K562 (cell line): ENCODE measurements at places on chromosomes 11 and 22.
A peak's percentile ranks its signal among the peaks of the same experiment; 100 is the strongest.

DNA sequence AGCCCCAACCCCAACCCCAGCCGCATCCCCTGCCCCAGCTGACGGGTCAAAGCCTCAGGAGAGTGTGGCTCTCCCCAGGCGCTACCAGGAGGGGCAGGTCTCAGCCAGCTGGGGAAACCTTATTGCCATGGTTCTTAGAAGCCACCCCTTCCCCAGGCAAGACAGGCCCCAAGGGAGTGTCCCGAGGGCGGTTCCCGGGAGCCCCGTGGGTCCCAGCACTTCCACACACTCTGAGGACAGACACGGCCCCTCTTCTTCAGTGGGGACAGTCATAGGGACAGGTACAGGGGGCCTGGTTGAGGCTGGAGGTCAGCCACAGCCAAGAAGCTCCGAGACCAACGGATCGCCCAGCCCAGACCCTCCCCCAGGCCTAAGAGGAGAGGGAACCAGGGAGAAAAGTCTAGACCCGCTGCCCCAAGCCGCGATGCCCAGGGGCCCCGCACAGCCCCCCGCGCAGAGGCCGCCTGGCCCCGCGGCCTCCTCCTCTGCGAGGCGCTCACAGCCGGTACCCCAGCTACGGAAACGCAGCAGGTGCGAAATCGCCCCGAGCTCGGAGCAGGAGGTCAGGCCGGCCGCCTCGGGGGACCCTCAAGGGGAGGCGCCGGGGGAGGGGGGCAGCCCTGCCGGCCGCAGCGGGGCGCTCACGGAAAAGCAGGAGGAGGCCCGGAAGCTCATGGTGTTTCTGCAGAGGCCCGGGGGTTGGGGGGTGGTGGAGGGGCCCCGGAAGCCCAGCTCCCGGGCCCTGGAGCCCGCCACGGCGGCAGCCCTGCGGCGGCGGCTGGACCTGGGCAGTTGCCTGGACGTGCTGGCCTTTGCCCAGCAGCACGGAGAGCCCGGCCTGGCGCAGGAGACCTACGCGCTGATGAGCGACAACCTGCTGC is 2.6 kb downstream of the KLHDC7B start:
- no peaks in the 10 kb centered on the region; the same call in 2 of the 3 replicates for H3K4me1 ChIP-seq
- DNase-seq = no peak
- H3K36me3 ChIP-seq = no peaks in the 10 kb centered on the region
- no peaks in the 10 kb centered on the region for H3K27me3 ChIP-seq
- no peak overlapping the region for H3K4me3 ChIP-seq

DNA sequence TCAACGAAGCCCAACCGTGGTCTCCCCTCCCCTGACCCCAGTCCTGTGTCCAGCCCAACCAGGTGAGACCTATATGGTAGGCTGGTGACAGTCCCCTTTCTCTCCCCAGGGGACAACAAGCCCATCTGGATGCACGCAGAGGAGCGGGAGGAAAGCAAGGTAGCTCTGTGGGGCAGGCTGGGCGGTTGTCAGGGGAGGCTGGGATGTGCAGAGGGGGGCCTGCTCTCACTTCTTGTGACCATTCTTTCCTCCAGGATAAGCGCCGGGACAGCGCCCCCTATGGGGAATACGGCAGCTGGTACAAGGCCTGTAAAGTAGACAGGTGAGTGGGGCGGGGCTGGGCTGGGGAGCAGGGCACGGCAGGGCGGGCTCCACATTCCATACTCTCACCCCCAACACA is 3.5 kb upstream of the RAB1B start:
- no peak overlapping the region for H3K27ac ChIP-seq
- peaks cover 5% of the 10 kb centered on the region; the same call in 2 of the 3 replicates for H3K4me1 ChIP-seq
- H3K27me3 ChIP-seq = no peaks in the 10 kb centered on the region
- H3K4me3 ChIP-seq = no peak overlapping the region

DNA sequence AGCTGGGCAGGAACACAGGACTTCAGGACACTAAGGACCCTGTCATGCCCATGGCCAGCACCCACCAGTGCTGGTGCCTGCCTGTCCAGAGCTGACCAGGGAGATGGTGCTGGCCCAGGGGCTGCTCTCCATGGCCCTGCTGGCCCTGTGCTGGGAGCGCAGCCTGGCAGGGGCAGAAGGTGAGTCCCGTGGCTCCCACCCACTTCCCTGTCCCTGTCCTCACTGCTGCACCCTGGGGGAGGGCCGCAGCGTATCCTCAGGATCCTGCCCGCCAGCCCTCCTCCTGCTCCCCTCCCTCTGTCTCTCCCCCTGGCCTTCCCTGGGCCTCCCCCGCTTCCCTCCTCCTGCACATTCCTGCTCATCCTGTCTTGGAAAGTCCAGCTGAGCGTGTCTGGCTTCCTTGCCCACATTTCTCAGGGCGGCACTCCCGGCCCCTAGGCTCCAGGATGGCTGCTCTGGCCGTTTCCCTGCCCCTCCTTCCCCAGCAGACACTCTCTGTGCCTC is 8.7 kb downstream of the CSF2RB start:
- no peak overlapping the region for H3K4me3 ChIP-seq
- H3K4me1 ChIP-seq = peaks cover 14% of the 10 kb centered on the region
- no peaks in the 10 kb centered on the region for H3K36me3 ChIP-seq
- DNase-seq = no peak

- H3K36me3 ChIP-seq = no peaks in the 10 kb centered on the region
- DNase-seq = no peak
- 0 out of 3 replicates have a peak, but pooled peaks cover 2% of the 10 kb centered on the region for H3K27me3 ChIP-seq
- no peak overlapping the region for H3K4me3 ChIP-seq
- H3K27ac ChIP-seq = no peak overlapping the region
- H3K4me1 ChIP-seq = peaks cover 23% of the 10 kb centered on the region
Measured at GRCh38 chr22:46748908-46749675, 11.0 kb upstream of the CERK start.

GRCh38 chr11:126113963-126114362 is 51.3 kb upstream of the CDON start:
- DNase-seq = no peak
- no peaks in the 10 kb centered on the region for H3K36me3 ChIP-seq
- H3K27ac ChIP-seq = no peak overlapping the region
- H3K4me3 ChIP-seq = no peak overlapping the region
- no peaks in the 10 kb centered on the region; the same call in 1 of the 2 replicates for H3K4me1 ChIP-seq

DNA sequence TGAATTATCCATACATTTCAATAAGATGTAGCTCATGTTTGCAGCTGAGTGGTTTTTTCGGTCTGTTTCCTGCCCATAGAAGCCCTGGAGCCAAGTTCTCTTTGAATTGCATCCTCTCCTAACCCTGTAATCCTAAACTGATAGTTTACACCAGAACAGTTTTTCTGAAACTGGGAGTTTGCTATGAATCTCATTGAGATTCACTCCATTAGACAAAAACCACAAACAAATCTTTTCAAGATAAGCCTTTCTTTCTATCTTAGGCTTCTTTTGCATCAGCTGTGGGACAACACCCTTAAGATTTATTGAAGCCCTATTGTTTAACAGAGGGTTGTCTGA is 324.8 kb downstream of the DYNC2H1 start:
- no peaks in the 10 kb centered on the region for H3K36me3 ChIP-seq
- no peak overlapping the region for H3K4me3 ChIP-seq
- DNase-seq = no peak
- no peaks in the 10 kb centered on the region for H3K27me3 ChIP-seq

DNA sequence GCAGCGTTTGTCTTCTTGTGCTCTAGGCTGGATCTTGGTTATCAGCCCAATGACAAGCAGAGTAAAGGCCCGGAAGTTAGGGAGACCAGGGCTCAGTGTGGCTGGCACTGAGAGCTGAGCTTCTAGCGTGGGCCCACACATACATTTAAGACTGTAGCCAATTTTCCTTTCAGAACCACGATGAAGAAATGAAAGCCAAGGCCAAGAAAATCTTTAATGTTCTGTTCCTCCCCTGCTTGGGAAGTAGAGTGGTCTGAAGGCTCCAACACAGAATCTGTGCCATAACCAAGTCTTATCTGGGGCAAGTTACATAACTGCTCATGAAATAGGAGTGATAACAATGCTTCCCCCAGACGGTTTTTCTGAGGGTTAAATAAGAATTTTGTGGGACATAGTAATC is 4.7 kb upstream of the ST3GAL4 start:
- peaks cover 45% of the 10 kb centered on the region for H3K36me3 ChIP-seq
- peaks cover 60% of the 10 kb centered on the region for H3K4me1 ChIP-seq
- no peaks in the 10 kb centered on the region for H3K27me3 ChIP-seq
- no peak for DNase-seq
- peak overlapping the region; percentile 47; the same call in 2 of the 3 replicates for H3K27ac ChIP-seq

GRCh38 chr11:85725510-85726258 is 39.7 kb upstream of the CCDC89 start:
- H3K27me3 ChIP-seq = peaks cover 5% of the 10 kb centered on the region; the same call in 1 of the 2 replicates
- H3K27ac ChIP-seq = no peak overlapping the region
- H3K4me1 ChIP-seq = no peaks in the 10 kb centered on the region
- no peak overlapping the region for H3K4me3 ChIP-seq

GRCh38 chr22:35605851-35606481 is 11.2 kb downstream of the MB start:
- peaks cover 35% of the 10 kb centered on the region for H3K27me3 ChIP-seq
- H3K4me1 ChIP-seq = peaks cover 4% of the 10 kb centered on the region; the same call in 2 of the 3 replicates
- no peak overlapping the region for H3K27ac ChIP-seq
- H3K4me3 ChIP-seq = no peak overlapping the region

- H3K4me1 ChIP-seq = peaks cover 68% of the 10 kb centered on the region
- H3K4me3 ChIP-seq = no peak overlapping the region
- H3K36me3 ChIP-seq = peaks cover 44% of the 10 kb centered on the region
- H3K27ac ChIP-seq = no peak overlapping the region
Measured at GRCh38 chr22:19846620-19847344, 7.9 kb downstream of the GNB1L start.

DNA sequence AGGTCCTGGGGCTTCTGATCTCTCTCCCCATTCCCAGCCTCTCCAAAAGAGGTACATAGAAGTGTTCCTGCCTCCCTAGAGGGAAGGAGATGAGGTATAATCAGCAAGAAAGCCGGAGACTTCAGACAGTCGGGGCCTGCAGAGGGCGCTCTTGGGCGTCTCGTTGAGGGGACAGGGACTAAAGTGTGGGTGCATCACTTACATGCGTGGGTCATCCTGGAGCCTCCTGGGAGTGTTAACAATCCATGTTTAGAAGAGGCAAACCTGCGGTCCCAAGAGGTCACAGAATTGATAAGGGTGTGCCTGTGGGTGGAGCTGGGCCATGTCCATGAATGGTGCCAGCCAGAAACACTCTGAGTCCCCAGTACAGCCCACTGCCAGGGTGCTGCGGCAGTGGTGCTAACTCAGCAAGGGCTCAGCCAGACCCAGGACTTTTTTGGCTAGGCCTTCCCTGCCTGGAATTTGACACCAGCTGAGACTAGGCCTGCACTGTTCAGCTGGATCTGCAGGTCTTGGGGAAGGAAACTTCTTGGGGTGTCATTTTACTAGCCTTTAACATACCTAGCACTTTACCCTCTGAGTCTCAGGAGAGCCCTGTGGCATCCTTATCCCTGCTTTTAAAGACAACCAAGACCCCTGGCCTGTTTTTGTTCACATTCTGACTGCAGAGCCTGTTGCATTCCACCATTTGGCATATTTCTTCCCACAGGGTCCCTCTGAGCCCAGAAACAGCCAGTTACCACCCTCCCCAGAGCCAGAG is 5.5 kb downstream of the YDJC start:
- peaks cover 93% of the 10 kb centered on the region for H3K36me3 ChIP-seq
- no peak overlapping the region for H3K4me3 ChIP-seq
- no peaks in the 10 kb centered on the region for H3K27me3 ChIP-seq
- H3K27ac ChIP-seq = peak overlapping the region; percentile 4; the same call in 2 of the 3 replicates

DNA sequence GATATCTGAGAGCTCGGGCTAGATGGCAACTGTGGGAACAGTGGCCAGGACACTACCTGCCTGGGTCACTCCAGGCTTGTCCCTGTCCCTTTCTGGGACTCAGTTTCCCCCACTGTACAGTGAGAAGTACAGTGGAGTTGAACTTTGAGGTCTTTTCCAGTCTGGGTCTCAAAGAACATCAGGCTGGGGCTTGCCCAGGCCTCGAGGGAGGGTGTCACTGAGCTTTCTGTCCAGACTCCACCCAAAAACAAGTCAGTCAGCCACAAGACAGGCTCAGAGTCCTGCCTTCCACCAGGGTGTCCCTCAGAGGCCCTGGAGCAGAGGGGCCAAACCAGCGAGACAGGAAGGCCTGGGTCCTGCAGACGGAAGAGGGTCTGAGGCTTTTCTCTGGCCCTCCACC is 2.0 kb upstream of the PLA2G3 start:
- H3K4me3 ChIP-seq = no peak overlapping the region
- no peaks in the 10 kb centered on the region for H3K36me3 ChIP-seq
- no peak overlapping the region for H3K27ac ChIP-seq
- no peaks in the 10 kb centered on the region; the same call in 2 of the 3 replicates for H3K4me1 ChIP-seq
- no peak for DNase-seq
- H3K27me3 ChIP-seq = no peaks in the 10 kb centered on the region

DNA sequence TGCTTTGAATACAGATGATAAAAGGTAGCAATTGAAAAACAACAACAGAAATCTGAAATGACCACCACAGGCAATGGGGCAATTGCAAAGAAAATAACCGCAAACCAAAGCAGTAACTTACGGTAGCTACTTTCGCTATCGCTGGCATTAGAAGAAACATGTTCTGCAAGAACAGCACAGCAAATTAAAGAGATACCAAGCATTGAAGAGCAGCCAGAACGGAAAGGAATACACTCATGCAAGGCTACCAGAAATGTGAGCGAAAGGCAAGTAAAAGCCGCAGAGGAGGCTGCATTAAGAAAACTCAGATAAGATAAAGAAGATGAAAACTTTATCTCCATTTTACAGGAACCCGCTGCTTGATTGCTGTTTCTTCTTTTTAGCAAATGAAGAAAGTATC is 194.1 kb upstream of the CCDC90B start:
- no peaks in the 10 kb centered on the region for H3K27me3 ChIP-seq
- no peaks in the 10 kb centered on the region for H3K36me3 ChIP-seq
- no peaks in the 10 kb centered on the region for H3K4me1 ChIP-seq
- no peak for DNase-seq
- H3K27ac ChIP-seq = no peak overlapping the region

- DNase-seq = peak; percentile 28
- no peak overlapping the region for H3K27ac ChIP-seq
- H3K4me1 ChIP-seq = no peaks in the 10 kb centered on the region
- H3K4me3 ChIP-seq = no peak overlapping the region
- H3K27me3 ChIP-seq = no peaks in the 10 kb centered on the region
- peaks cover 63% of the 10 kb centered on the region; the same call in 2 of the 3 replicates for H3K36me3 ChIP-seq
Measured at GRCh38 chr22:23289130-23289503, 108.8 kb downstream of the BCR start.

GRCh38 chr11:15127341-15127740 is 12.6 kb downstream of the INSC start:
- H3K36me3 ChIP-seq = no peaks in the 10 kb centered on the region
- H3K4me3 ChIP-seq = no peak overlapping the region
- H3K4me1 ChIP-seq = no peaks in the 10 kb centered on the region
- no peak for DNase-seq

DNA sequence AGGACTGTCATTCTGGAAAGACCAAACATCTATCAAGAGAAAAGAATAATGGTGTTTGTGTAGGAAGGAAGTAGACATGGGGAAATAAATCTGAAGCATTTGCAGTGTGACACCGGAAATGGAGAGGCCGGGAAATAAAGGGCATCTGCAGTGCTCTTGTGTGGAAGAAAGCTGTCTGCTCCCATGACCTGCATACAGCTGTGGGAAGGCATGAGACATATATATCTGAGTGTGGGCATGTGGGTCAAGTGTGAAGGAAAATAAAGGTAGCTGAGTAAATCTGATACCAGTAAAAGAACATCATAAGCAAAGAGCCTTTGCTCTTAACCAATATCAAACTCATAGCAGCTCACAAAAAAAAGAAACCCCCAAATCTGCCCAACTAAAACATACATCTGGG is 72.1 kb upstream of the OR5AK2 start:
- H3K27ac ChIP-seq = no peak overlapping the region
- no peaks in the 10 kb centered on the region for H3K36me3 ChIP-seq
- DNase-seq = no peak
- H3K4me1 ChIP-seq = no peaks in the 10 kb centered on the region
- no peak overlapping the region for H3K4me3 ChIP-seq
